ENCODE measurements at places on chromosomes 2 and 18. TPM values are rescaled to one million over a fixed set of nuclear protein-coding genes. Genes with fewer than 3 reads are reported as not detected.

- DNase-seq: no peak
These were observed 147.6 kb upstream of the ITGA6 start for GRCh38 chr2:172279813-172280212.

SLC30A3 gene
- total RNA-seq: not detected

POTEI gene
- total RNA-seq: 0.09 TPM

TRIP12 gene
- total RNA-seq: 78.3 TPM

Measured in pancreas (tissue), 10 donors.